Body of pancreas (tissue), 4 donors: ENCODE measurements at places on chromosomes 16 and 17.

DNA sequence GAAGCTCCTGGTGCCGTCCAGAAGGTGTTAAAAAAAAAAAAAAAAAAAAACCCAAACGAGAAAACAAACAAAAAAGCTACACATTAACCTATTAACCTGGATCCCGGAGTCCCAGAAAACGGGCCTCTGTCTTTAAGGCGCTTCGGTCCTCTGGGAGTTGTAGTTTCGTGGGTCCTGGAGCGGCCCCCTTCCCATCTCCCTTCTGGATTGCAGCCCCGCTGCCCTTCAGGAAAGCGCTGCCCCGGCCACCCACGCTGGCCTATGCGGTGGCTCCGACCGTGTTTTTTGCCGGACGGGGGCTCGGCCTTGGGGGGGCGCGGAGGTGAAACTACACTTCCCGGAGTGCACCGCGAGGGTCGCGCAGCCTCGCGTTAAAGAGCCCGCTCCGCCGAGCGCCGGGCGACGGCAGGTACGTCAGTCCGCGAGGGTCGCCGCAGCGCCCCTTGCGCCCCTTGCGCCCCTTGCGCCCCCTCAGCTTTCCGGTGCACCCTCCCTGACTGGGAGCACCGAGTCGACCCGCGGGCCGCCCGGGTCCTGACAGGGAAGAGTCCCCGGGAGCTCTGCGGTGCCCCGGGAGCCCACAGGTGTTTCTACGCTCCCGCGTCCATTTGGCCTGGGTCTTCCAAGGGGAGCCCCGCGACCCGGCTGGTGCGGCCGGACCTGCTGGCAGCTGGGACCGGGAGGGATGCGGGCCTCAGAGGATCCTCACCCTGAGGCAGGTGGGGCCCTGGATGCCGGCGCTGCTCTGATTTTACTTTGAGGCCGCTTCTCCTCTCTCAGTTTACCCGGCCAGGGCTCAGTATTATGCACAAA, at the start of gene FCSK:
Gene FCSK (plus strand): TSS at position 374 of the 813 bp plus-strand sequence. CDS start 8,596 bp downstream, outside the sequence.
- peaks cover 30% of the 10 kb centered on the region for H3K4me1 ChIP-seq
- peak within 1 kb of the TSS; percentile 94 for H3K4me3 ChIP-seq
- peak; percentile 86 for DNase-seq

- H3K36me3 ChIP-seq = no peaks in the 10 kb centered on the region
- peaks cover 44% of the 10 kb centered on the region for H3K4me1 ChIP-seq
Observed at GRCh38 chr16:89341697-89342694, 124.5 kb downstream of the ZNF778 start.

- H3K27ac ChIP-seq = no peak overlapping the region
- no peak for DNase-seq
- H3K36me3 ChIP-seq = no peaks in the 10 kb centered on the region
- H3K4me3 ChIP-seq = no peak overlapping the region
- no peaks in the 10 kb centered on the region for H3K27me3 ChIP-seq
- H3K4me1 ChIP-seq = peaks cover 9% of the 10 kb centered on the region
Observed at GRCh38 chr17:72363089-72363610, 242.3 kb downstream of the SOX9 start.

DNA sequence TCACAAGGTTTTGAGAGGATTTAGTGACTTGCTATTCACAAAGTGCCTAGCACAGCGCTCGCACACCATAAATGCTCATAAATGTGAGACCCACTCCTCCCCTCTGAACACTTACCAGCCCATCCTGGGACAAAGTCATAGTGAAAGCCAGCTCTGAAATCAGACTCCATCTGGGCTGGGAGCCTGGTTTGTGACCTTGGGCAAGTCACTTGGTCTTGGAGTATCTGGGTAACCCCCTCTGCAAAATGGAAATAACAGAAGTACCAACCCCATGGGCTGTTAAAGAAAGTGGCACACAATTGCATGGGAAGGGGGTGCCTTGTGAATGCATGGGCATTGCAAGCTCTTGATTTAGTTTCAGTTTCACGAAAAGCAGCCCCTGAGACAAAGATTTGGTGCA, 104.7 kb upstream of the CDH5 start:
- no peak overlapping the region for H3K4me3 ChIP-seq
- no peaks in the 10 kb centered on the region for H3K4me1 ChIP-seq
- no peaks in the 10 kb centered on the region for H3K27me3 ChIP-seq
- no peak for DNase-seq
- H3K27ac ChIP-seq = no peak overlapping the region

DNA sequence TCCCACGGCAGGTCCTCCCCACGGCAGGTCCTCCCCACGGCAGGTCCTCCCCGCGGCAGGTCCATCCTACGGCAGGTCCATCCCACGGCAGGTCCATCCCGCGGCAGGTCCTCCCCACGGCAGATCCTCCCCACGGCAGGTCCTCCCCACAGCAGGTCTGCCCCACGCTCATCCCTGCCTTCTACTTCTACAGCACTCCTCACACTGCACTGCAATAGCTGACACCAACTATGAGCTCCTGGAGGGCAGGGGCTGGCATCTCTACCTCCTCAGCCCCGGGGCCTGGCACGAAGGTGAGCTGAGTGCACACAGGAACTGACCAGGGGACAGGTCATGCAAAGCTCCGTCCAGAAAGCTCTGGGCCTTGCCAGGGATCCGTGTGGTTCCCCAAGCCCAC, 45.3 kb downstream of the RPH3AL start:
- peaks cover 36% of the 10 kb centered on the region for H3K4me1 ChIP-seq
- peaks cover under 1% of the 10 kb centered on the region for H3K36me3 ChIP-seq
- no peak overlapping the region for H3K4me3 ChIP-seq
- peak; percentile 10 for DNase-seq

DNA sequence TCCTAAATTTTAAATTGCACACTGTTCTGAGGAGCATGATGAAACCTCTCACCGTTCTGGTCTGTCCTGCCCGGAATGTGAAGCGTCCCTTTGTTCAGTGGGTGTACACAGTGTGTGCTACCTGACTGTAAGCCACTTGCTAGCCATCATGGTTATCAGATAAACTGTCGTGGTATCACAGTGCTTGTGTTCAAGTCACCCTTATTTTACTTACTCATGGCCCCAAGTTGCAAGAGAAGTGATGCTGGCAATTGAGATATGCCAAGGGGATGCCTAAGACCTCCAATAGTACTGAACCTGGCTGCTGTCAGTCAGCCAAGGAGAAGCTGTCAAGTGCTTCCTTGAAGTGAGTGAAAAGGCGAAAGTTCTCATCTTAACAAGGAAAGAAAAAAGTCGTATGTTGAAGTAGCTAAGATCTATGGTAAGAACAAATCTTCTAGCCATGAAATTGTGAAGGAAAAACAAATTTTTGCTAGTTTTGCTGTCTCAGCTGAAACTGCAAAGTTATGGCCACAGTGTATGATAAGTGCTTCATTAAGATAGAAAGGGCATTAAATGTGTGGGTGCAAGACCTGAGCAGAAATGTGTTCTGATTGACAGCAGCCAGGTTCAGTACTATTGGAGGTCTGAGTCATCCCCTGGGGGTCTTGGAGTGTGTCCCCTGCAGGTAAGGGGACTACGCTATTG, 5.8 kb downstream of the PIK3R6 start:
- no peaks in the 10 kb centered on the region for H3K27me3 ChIP-seq
- H3K4me1 ChIP-seq = peaks cover 10% of the 10 kb centered on the region
- no peaks in the 10 kb centered on the region for H3K36me3 ChIP-seq
- H3K4me3 ChIP-seq = no peak overlapping the region
- H3K27ac ChIP-seq = no peak overlapping the region
- no peak for DNase-seq

GRCh38 chr17:31631766-31632165, 227.3 kb downstream of the COPRS start:
- H3K27ac ChIP-seq = no peak overlapping the region
- H3K27me3 ChIP-seq = no peaks in the 10 kb centered on the region
- no peak for DNase-seq

DNA sequence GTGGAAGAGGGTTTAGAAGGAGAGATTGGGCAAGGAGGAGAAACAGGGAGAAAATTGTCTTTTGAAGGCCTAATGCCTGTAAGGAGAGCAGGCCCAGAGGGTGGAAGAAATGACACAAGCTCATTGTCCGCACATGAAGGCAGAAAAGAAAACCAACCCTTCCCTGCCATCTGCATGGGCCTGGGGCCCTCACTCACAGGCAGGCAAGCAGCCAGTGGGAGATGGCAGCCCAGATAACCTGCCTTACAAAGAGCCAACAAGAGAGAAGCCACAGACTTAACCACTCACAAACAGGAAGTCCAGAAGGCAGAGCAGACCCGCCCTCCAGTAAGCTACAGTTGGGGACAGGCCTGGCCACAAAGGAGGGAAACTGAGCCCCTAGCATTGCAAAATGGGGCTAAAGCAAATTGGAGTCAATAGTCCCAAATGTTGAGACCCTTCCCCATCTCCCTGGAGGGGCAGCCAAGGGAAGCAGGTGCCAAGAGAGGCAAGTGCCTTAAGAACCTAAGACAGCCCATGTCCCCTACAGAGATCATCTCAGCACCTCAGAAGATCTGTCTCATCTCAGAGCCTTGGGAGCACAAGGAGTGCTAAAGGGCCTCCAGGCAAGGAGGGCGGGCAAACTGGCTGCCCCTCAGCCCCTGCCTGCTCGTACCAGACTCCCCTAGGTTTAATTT, 7.3 kb upstream of the TSPOAP1 start:
- H3K4me1 ChIP-seq = no peaks in the 10 kb centered on the region
- peak overlapping the region; percentile 11 for H3K27ac ChIP-seq
- no peak overlapping the region for H3K4me3 ChIP-seq
- H3K27me3 ChIP-seq = no peaks in the 10 kb centered on the region
- no peaks in the 10 kb centered on the region for H3K36me3 ChIP-seq

GRCh38 chr17:50177983-50178834, 12.4 kb downstream of the SGCA start:
- H3K27ac ChIP-seq = peak overlapping the region; percentile 65
- DNase-seq = peak; percentile 81
- H3K4me1 ChIP-seq = peaks cover 26% of the 10 kb centered on the region
- H3K27me3 ChIP-seq = no peaks in the 10 kb centered on the region
- H3K4me3 ChIP-seq = no peak overlapping the region
- no peaks in the 10 kb centered on the region for H3K36me3 ChIP-seq

GRCh38 chr17:57727630-57728175, 17.4 kb downstream of the CCDC182 start:
- H3K4me3 ChIP-seq = no peak overlapping the region
- no peaks in the 10 kb centered on the region for H3K27me3 ChIP-seq
- no peak for DNase-seq

DNA sequence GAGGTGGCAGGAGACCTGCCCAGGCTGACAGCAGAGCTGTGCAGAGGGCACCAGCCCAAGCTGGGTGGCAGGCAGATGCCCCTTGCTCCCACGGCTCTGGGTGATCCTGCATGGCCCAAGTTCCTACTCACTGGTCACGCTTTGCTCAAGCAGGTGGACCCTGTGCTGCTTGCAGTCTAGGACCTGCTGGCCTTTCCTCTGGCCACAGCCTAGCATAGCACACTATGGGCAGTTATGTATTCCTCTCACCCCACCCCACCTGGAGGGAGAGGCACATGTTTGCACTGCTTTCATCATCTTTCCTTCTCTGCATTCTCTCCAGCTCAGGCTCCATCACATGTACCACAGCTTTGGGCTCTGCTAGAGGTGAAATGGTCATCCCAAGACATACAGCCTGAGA, 19.6 kb upstream of the SREBF1 start:
- H3K27me3 ChIP-seq = no peaks in the 10 kb centered on the region
- no peak overlapping the region for H3K27ac ChIP-seq
- no peak for DNase-seq
- H3K4me3 ChIP-seq = no peak overlapping the region
- no peaks in the 10 kb centered on the region for H3K36me3 ChIP-seq
- H3K4me1 ChIP-seq = peaks cover 10% of the 10 kb centered on the region

DNA sequence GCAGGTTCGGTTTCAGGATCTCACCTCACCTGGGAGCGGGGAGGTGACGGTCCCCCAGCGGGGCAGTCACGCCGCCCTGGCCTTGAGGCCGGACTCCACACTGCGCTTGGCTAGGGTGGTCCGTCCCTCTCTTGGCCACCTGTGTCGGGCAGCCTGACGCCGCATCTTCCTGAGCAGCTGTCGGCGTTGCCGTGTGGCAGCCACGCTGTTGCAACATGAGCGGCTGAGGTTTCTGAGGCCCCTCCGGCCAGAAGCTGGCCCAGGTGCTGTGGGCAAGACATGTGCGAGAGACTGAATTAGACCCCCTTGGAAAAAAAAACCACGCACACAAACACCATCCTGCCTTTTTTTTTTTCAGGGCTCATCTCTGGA, 49.2 kb downstream of the IRF8 start:
- no peak overlapping the region for H3K4me3 ChIP-seq
- H3K27me3 ChIP-seq = no peaks in the 10 kb centered on the region
- no peak for DNase-seq
- H3K27ac ChIP-seq = no peak overlapping the region

DNA sequence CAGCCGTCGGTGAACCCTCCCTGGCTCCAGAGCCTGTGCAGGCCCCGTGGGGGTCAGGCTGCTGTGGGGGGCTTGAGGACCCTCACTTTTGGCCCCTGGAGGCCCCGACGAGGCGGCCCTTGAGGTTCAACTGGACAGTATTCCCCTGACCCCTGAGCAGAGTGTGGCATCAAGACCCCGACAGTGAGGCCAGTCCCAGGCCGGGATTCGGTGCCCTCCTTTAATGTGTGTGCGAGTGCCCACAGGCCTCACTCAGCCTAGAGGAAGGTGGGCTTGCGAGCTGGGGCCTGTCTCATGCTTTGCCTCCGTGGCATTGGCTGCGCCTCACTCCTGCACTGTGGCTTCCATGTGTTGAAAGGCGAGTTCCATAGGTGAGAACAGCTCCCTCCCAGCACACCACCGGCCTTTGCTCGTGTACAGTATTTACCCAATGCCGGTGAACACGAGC, 94.5 kb downstream of the METRNL start:
- no peak overlapping the region for H3K4me3 ChIP-seq
- DNase-seq = no peak
- H3K27ac ChIP-seq = no peak overlapping the region
- H3K36me3 ChIP-seq = no peaks in the 10 kb centered on the region
- H3K4me1 ChIP-seq = no peaks in the 10 kb centered on the region

DNA sequence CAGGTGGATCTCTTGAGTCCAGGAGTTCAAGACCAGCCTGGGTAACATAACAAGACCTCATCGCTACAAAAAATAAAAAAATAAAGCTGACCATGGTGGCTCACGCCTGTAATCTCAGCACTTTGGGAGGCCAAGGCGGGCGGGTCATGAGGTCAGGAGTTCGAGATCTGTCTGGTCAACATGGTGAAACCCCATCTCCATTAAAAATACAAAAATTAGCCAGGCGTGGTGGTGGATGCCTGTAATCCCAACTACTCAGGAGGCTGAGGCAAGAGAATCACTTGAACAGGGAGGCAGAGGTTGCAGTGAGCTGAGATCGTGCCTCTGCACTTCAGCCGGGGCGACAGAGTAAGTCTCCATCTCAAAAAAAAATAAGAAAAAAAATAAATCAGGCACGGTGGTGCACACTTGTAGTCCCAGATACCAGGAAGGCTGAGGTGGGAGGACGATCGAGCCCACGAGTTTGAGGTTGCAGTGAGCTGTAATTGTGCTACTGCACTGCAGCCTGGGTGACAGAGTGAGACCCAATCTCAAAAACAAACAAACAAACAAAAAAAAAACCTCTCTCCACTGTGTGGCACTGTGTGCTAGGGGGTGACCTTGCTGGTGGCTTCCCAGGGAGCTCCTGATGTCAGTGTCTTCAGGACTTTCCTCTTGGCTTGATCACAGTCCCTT, 19.8 kb upstream of the MAPK3 start:
- H3K4me1 ChIP-seq = no peaks in the 10 kb centered on the region
- H3K27me3 ChIP-seq = no peaks in the 10 kb centered on the region
- no peak for DNase-seq

GRCh38 chr16:82782715-82783251, 156.0 kb downstream of the CDH13 start:
- no peak overlapping the region for H3K27ac ChIP-seq
- H3K4me1 ChIP-seq = peaks cover 13% of the 10 kb centered on the region
- no peaks in the 10 kb centered on the region for H3K27me3 ChIP-seq
- no peaks in the 10 kb centered on the region for H3K36me3 ChIP-seq
- H3K4me3 ChIP-seq = no peak overlapping the region
- DNase-seq = peak; percentile 37
